ENCODE measurements at places on chromosomes 2 and 18.

DNA sequence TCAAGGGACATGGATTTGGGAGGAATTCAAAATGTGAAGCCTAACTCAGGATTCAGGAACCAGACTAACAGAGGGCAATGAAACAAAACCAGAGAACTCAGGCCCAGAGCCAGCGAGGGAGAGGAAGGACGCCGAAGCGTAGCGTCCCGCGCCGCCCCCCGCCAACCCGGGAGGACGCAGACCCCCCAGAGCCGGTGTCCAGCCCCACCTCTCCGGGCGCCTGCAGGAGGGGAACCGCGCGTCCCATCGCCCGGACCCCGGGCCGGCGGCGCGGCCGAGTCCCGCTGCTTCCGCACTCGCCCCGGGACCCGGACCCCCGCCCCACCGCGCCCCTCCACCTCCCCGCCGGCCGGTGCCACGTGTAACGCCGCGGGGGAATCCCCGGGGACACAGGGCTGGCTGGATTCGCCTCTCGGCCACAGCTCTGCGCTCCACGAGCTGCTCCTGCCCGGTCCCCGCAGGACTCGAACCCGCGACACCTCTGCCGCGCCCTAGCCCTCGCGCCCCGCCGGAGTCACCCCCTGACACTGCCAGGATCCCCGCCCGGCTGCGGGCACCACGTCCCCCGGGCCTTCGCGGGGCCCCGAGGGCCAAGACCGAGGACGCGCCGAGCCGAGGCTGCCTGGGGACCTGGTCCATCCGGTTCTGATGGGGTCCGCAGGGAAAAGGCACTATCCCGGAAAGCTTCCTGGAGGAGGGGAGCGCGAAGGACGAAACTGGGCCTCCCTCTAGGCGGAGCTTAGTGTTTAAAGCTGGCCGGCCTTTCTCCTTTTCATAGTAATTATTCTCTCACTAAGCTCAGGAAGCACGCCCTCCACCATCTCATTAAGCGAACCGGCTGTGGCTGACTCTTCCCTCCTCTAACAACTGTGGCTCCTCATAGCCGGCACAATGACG lies 40.4 kb upstream of the FAM124B start:
- no peak for DNase-seq

DNA sequence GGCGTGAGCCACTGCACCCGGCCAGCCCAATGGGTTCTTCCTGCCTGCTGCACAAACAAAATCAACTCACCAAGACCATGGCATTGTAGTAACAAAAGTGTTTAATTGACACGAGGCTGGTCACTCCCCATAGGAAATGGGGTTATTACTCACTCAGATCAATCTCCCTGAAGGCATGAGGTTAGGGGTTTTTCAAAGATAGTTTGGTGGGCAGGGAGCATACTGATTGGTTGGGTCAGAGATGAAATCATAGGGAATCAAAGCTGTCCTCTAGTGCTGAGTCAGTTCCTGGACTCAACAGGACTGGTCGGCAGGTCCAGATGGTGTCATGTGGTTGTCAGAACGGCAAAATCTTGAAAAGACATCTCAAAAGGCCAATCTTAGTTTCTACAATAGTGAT lies 122.1 kb downstream of the TMEM17 start:
- DNase-seq, result no peak

DNA sequence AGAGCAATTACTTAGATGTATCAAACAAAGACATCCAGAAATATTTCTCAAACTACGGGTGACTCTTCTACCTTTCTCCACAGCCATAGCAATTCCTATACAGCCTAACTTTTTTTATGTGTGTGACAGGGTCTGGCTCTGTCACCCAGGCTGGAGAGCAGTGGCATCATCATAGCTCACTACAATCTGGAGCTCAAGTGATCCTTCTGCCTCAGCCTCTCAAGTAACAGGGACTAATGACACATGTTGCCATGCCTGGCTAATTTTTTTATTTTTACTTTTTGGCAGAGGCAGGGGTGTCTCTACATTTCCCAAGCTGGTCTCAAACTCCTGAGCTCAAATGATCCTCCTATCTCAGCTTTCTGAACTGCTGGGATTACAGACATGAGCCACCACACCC lies 328.9 kb upstream of the NT5C1B start:
- no peak for DNase-seq

GRCh38 chr2:151947813-151948165 lies 119.6 kb upstream of the ARL5A start:
- no peak for DNase-seq

GRCh38 chr2:233240897-233241296 lies 10.6 kb upstream of the ATG16L1 start:
- no peak for DNase-seq

DNA sequence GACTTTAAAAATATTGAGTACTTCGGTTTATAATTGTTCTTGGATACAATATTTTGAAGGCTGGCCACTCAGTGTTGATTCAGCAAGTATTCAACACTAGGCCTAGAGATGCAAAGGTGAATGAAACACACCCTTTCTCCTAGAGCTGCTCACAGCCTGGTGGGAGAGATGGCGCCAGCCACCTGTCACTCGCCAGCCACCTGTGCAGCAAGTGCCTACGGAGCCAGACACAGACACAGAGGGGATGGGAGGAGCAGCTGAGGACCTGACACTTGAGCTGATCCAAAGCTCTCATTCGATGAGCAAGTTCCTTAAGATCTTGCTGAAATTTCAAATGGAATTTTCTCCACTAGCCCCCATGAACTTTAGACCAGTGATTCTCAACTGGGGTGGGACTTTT lies 151.1 kb upstream of the RIOK3 start:
- no peak for DNase-seq

DNA sequence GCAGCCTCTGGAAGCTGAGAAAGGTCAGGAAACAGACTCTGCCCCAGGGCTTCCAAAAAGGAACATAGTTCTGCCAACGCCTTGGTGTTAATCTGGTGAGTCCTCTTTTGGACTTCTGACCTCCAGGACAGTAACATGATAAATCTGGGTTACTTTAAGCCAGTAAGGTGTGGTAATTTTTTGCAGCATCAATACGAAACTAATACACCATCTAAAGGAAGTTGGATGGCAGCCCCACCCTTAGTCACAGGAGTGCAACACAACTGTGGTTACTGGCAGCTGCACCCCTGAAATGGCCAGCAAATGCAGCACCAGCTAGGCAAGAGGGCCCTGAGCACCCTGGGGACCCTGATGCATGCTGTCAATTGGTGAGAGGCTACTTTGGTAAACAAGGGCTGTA lies 25.8 kb downstream of the CREG2 start:
- no peak for DNase-seq

- DNase-seq, result no peak
These were observed 1391.1 kb downstream of the SUCLG1 start for GRCh38 chr2:83067947-83068346.

- DNase-seq, result no peak
These were observed 28.5 kb upstream of the ALKAL2 start for GRCh38 chr2:316381-316780.

DNA sequence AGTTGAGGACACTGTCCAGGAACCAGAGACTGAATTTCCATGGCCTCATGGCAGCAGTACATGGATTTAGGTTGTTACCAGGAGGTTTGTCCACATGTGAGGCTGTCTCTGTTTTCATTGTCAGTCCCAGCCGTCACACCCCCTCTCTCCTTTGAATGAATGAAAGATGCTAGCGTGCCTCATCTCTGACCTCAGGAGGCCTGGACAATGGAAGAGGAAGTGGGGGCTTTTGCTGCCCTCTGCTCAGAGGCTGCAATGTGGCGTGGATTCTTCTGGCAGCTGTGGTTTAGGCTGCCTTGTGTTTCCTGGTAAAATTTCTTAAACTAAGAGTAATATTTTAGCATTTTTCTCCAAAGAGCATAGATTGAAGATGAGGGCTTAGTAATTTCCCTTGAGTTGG lies 47.5 kb downstream of the RAB31 start:
- no peak for DNase-seq

DNA sequence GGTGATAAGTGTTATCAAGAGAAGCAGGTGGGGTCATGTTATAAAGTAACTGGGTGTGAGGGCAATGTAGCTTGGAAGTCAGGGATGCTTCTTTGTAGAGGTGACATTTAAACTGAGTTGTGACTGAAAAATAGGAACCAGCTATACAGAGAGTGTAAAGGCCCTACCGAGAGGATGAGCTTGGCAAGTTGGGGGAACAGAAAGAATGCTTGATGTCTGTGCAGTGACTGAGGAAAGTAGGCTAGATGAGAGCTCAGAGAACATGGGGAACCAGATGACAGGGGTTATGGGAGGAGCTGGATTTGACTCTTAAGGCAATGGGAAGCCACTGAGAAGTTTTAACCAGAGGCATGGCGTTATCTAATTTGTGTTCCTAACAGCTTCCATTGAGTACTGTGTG lies 115.3 kb downstream of the DOCK10 start:
- DNase-seq, result no peak

- DNase-seq, result no peak
These were observed 139.8 kb downstream of the CLIP4 start for GRCh38 chr2:29255004-29255403.

DNA sequence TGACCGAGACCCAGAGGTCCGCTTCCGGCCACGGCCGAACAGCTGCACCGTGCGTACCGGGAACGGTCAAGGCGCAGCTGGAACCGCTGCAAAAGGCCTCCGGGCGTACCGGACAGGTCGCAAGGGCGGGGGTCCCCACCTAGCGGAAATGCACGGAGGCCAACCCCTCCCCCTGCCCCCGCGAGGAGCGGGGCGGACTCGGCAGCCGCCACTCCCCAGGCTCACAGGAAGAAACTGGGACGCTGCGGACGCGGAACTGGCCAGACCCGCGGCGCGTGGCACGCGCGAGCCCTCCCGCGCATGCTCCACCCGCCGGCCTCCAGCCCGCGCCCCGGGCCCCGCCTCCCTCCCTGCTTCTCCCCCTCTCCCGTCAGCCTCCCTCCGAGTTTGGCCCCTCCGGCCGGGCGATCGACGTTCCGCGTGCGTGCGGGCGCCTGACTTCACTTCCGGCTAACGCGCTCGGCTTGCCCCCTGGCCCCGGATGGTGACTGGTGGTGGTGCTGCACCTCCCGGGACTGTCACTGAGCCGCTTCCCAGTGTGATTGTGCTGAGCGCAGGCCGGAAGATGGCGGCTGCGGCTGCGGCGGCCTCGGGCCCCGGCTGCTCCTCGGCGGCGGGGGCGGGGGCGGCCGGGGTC lies at the start of gene BIRC6:
Gene BIRC6 (plus strand): TSS at position 343 of the 637 bp plus-strand sequence. CDS start 139 bp downstream, at position 482.
- DNase-seq, result peak; percentile 99

DNA sequence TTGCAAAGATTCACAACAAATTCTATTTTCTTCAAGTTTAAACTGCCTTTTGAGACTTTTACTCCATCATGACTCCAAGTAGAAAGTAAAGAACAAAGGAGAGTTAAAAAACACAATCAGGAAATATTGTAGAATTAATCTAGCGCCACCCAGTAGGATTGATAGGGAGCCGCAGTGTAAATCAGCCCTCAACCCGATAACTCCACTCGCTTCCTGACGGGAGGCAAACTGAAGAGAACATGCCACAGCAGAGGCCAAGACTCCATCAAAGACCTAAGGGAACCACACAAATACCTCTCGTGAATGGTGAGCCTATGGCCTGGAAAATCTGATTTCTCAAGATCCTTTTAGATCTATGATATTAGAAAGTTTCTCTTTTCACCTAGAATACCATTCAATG lies 319.0 kb downstream of the STK39 start:
- no peak for DNase-seq

GRCh38 chr18:43751835-43752234 lies 474.5 kb upstream of the SYT4 start:
- DNase-seq, result no peak

DNA sequence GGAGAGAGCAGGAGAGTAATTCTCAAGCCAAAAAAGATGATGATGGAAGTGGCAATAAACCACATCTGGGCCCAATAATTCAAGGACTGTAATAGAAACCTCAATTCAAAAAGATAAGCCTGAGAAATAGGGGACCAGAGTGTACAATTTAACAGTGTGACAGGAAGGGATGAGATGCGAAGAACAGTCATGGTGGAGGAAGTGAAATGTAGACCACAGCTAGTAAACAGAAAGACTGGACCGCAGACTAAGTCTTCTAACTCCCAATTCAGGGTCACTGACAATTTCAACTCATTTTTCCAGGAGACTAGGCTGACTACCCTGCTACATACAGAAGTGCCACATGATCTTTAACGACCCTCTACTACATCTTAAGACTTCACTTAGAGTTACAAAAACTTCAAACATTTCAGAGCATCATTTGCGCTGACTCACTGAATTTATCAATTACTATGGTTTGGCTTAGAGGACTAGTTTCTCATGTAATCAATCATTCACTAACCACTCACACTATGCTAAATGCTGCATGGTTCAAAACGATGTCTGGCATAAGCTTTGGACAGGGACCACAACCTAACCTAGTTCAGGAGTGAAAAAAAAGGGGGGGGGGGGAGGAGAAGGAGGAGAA lies 9.0 kb downstream of the CUL3 start:
- DNase-seq, result no peak

DNA sequence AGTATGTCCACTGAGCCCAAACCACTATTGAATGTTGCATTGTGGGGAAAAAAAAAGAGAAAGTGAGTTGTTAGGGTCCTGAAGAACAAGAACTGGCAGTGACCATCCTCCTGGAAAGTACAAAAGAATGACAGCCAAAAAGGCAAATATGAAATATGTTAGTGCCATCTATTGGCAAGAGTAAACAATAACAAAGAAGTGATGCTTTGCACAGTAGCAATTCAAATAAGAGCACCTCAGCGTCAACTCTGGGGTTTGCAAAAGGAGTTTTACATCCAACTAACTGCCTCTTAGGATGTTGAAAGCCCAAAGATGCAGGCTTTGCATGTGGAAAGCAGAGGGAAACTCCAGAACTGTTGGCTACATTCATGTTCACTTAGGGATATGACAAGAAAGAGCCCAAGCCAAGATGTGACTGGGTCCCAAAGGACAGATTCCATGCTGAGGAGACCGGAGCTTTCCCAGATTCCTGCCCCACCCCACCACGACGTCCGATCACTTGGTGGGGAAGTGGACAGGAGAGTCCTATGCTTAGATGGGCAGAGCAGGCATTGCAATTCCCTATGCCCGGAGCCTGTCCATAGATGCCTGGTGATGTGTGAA lies 15.6 kb downstream of the TRABD2A start:
- DNase-seq, result peak; percentile 46

DNA sequence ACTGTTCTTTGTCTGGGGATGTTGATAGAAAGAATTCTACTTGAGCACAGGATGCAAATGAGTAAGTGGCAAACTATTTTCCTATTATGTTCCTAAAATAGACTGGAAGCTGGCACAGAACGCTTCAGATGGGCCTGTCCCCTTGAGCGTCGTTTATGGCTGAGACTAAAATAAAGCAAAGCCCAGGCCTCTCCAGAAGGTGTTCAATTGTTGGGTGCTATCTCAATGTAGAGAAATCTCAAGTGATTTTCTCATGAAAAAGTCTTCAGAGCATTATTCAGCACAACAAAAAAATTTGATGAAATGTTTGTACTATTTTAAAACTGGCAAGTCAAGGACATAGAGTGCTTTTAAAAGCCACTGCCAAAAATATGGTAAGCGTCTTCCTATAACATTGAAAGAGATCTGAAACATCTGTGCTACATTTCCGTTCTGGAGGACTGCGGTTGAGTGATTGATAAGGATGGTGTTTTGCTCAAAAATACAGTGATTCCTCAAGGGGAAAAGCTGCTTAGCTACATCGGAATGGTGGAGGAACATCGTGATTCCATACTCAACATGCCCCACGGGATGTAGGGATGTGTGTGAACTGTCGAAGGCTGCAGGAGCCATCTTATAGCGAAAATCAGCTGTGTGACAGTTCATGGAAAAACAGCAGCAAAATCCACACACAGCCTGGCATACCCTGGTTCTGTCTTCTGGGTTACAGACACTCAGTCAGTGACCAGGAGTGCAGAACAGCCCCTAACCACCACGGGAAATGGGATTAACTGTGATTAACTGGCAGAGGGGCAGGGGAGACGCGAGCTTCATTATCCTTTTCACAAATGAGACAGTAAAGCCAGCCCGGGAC lies 10.4 kb upstream of the LRRFIP1 start:
- DNase-seq, result no peak
